ENCODE measurements at places on chromosomes 7 and 10. TPM values are rescaled to one million over a fixed set of nuclear protein-coding genes. Genes with fewer than 3 reads are reported as not detected.

Gene GPC2
- total RNA-seq, result 13.6 TPM

Gene AGAP6
- 4.7 TPM for total RNA-seq

Gene PDE1C
- total RNA-seq, result 2.6 TPM

Gene DEPP1
- 19.8 TPM for total RNA-seq

Gene SLC13A1
- not detected for total RNA-seq

- DNase-seq, result peak; percentile 1
Observed at GRCh38 chr7:144869082-144869481, 33.2 kb upstream of the TPK1 start.

DNA sequence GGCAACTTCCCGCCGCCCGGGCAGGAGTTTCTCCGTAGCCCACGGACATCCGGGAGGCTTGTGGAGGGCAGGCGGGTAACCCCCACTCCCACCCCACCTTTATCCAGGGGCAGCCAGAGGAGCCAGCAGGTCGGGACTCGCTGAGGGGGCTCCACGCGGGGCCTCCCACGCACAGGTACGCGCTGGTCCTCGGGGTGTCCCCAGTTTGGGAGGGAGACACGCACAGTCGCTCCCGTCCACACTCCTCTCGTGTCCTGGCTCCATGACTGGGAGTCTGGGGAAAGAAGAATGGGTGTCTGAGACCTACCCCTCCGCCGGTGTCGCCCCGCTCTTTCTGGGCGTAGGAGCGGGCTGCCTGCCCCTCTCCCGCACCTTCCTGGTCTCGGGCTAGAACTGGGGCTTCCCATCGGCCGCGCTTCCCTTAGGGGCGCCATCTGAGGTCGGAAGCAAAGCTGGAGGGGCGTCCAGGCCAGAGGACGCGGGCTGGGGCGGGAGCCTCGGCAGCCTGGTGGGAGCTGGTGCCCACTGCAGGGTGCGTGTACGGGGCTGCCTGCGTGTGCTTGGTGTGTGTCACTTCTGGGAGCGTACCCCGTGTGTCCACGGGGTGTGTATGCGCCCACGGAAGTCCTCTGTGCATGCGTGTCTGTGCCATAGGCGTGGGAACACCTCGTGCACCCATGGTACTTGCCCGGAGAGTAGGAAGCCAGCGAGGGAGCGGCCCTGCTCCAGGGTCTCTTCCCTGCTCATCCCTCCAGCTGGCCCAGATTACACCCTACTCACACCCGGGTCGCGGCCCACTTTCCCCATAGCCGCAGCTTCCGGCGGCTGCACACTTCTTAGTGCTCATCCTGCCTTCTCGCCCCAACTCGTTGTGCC, 73.0 kb upstream of the LEP start:
- no peak for DNase-seq

DNA sequence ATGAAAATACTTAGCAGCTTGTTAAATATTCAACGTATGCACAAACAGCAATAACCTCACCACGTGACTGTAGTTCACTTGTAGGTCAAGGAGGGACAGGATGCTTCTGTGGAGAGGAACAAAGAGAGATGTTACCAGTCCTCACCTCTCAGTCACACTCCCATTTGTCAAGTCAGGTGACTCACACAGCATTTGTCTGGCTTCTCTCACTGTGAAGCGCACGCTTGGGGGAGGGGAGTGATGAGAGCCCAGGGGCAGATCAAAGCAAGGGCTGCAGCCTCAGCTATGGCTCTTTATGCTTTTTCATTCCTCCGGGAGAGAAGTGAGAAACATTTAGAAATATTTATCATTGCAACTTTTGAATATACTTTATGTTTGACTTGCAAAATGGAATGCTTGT, 2.9 kb upstream of the RBM20 start:
- DNase-seq, result peak; percentile 43

DNA sequence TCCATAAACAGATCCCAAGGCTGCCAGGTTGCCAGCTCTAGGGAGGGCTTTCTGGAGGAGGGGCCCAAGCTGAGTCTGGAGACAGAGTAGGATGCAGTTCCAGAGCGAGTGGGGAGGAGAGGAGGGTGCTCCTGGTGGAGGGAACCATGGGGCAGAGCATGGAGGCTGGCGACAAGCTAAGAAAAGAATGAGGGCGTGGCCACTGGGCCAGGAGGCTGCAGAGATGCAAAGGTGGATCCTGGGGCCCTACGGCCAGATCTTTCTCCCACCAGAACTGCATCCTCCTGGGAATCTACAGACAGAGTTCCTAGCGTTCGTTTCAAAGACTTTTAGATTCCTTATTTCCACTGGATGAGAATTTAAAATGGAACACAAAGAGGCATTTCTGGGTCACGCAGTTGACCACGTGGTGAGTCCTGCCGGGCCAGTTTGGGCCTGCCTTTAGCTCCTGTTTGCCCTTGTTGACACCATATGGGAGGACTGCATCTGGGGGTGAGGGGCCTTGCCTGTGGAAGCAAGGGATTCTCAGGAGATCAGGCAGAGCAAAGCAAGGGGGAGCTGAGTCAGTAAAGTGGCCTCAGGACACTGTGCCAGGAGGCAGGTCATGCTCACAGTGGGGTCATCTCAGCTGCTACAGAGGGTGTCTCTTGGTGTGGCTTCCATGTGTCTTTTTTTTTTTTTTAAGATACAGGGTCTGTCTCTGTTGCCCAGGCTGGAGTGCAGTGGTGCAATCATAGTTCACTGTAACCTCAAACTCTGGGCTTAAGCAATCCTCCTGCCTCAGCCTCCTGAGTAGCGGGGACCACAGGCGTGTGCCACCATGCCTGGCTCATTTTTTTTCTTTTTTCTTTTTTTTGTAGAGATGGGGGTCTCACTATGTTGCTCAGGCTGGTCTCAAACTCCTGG, 137.8 kb downstream of the SH3PXD2A start:
- DNase-seq, result no peak

GRCh38 chr10:95793401-95794045, 37.6 kb downstream of the ENTPD1 start:
- DNase-seq, result no peak

DNA sequence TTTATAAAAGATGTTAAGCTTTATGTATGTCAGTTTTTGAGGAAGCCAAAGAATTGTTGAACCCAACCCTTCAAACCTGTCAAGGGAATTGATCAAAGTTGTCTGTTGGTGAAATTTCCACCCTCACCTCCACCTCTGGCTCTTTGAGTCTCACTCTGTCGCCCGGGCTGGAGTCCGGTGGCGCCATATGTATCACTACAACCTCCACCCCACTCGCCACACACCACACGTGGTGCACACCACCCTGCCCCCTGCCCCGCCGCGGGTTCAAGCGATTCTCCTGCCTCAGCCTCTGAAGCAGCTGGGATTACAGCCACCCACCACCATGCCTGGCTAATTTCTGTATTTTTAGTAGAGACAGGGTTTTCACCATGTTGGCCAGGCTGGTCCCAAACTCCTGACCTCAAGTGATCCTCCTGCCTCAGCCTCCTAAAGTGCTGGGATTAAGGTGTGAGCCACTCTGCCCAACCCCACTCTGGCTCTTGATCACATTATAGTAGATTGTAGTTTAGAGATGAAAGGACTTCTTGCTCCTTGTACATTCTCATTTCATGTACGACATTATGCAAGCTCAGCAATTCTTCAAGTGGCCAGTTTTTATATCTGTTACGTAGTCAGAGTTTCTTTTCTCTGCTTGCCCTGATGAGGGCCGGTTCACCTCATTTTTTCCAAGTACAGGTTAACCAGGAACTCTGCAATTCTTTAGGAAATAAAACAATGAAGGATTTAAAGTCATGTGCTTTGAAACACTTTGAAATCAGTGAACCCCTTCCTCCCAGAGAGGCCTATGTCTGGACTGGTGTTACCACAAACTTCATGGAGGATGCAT, 7.0 kb downstream of the BAMBI start:
- no peak for DNase-seq

- DNase-seq, result no peak
Observed at GRCh38 chr7:105794741-105795729, 81.4 kb downstream of the ATXN7L1 start.

- DNase-seq, result no peak
Observed at GRCh38 chr10:75195035-75195763, 15.4 kb upstream of the VDAC2 start.

GRCh38 chr7:73353243-73353642, 25.3 kb downstream of the FKBP6 start:
- no peak for DNase-seq

DNA sequence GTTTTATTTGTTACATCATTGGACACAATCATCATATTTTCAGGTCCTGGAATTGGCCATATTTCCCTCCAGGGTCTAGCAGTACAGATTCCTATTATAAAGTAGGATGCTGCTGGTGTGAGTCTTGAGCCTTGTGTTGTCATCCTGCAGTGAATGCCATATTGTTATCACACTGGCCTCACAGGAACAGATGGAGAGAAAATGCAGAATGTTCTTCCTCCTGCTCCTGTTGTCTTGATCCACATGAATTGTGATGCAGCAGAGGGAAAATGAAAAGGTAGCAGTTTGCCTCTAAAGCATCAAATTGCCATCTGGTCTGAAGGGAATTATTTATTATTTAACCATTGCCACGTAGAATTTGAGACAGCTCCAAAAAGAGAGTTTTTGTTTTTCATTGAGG, 248.6 kb downstream of the GPAM start:
- no peak for DNase-seq

DNA sequence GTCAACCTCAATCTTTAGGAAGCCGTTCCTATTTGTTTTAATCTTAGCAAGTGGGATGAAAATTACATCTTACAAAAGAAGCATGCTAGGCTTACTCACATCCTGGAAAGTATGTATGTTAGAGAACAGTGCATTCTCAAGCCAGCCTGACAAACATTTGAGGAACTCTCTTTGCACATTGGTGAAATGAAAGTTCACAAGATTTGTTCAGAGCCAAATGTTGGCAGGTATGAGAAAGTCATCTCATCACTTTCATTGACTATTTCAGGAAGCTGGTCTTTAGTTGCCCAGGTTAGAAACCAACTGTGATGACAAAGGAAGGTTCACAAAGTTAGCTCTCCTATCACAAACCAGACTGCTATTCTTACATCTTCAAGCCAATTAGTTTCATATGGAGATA, 57.1 kb downstream of the ABCB1 start:
- DNase-seq, result no peak

- no peak for DNase-seq
Observed at GRCh38 chr7:128005117-128005516, 26.1 kb downstream of the LRRC4 start.

GRCh38 chr7:29122759-29123158, 23.6 kb downstream of the CPVL start:
- DNase-seq, result no peak

DNA sequence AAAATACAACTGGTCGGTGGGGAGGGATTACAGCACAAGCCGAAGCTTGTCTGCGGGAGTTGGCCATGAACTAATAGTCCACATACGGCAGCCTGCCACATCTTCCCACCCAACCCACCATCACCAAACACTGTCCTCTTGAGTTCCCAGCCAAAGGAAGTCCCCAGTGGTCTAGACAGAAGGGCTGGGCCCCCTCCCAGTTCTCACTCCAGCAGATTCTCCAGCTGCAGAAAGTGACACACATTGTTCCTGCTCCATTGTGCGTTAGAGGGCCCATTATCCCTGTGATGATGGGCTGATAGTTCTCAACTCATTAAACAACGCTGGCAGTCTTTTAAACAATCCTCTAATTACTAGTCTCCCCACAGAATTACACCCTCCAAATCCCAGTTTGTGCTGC, 148.0 kb downstream of the FGFR2 start:
- DNase-seq, result no peak

DNA sequence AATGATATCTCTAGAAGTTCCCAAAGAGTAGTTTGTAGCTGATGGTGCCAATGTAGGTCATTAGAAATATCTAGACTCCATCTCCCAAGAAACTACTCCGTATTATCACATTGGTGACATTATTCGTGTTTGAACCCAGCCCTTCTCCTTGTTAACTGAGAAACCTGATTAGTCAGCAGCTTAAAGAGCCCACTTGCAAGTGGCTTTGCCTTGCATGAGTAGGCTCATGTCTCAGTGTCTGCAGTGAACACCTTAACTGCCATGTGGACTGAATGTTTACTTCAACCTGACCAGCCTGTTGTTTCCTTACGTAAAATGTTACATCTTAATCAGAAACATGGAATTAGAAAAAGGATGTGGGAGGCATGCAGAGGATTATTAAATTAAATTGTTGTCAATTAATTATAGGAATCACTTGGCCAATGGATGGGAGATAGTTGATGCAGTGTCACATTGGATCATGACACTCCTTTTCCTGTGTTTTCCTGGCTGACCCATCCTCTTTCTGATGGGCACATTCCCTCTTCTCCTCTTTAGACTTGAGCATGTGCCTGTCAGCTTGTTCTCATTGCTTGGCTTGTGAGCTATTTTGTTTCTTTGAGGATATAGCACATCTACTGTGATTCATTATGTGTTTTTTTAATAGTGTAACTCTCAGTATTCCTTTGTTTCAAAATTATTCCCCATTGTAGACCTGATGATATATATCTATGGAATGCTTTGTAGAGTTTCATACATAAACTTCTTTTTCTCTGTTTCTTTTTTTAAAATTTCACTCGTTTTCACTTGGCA, 18.0 kb downstream of the STARD3NL start:
- no peak for DNase-seq

DNA sequence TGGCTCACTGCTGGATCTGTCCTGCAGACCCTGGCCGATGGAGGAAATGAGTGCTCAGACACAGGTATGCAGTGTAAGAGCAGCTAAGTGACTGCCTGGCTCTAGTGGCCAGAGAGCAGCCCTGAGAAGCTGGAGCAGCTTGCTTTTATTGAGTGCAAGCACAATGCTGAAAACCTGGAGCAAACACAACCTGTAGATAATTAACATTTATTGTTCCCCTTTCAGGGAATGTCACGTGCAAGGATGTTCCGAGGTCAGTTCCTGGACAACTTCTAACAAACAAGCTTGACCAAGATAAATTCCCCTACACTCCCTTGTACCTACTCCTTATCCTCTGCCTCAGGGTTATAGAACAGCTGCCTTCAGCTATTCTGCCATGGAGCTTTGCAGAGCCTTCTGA, 31.3 kb downstream of the DDC start:
- DNase-seq, result no peak

GRCh38 chr10:110307805-110308204, 3.1 kb upstream of the SMNDC1 start:
- DNase-seq, result no peak

DNA sequence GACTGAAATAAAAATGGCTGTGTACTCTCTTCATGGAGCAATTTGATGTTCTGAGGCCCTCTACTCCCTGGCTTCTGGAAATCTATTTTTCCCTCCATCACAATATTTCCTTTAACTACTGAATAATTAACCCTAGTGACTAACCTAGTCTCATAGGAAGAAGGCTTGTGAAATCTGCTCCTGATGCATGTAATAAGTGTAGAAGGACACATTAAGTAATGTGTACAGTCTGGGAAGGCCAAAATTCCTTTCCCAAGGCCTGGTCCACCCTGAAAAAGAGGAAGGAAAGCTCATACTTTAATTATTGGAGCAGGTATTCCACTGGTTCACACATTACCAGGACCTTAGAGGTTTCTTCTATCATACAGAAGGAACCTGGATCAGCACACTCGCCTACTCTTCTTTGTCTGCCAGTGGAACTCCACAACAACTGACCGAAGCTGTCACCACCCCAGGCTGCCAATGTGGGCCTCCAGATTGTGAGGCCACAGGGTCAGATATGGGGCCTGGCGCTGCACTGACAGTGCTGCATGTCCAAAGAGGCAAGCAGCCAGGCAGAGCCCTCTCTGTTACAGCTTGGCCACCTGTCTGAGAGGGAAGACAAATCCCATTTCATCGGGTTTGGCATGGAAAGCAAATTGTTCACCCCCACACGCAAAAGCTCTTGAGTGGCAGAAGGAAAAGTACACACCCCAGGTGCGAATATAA, 54.4 kb upstream of the FAM133B start:
- DNase-seq, result no peak

GRCh38 chr10:71241830-71242621, 29.7 kb downstream of the UNC5B start:
- no peak for DNase-seq
